ENCODE measurements at places on chromosomes 2 and 18.

- DNase-seq: no peak
Observed at GRCh38 chr18:48639772-48640432, 101.1 kb downstream of the CTIF start.

- DNase-seq: no peak
Observed at GRCh38 chr2:95261602-95262001, 12.6 kb upstream of the PROM2 start.

GRCh38 chr2:104863146-104863467 lies 9.2 kb downstream of the POU3F3 start:
- no peak for DNase-seq

DNA sequence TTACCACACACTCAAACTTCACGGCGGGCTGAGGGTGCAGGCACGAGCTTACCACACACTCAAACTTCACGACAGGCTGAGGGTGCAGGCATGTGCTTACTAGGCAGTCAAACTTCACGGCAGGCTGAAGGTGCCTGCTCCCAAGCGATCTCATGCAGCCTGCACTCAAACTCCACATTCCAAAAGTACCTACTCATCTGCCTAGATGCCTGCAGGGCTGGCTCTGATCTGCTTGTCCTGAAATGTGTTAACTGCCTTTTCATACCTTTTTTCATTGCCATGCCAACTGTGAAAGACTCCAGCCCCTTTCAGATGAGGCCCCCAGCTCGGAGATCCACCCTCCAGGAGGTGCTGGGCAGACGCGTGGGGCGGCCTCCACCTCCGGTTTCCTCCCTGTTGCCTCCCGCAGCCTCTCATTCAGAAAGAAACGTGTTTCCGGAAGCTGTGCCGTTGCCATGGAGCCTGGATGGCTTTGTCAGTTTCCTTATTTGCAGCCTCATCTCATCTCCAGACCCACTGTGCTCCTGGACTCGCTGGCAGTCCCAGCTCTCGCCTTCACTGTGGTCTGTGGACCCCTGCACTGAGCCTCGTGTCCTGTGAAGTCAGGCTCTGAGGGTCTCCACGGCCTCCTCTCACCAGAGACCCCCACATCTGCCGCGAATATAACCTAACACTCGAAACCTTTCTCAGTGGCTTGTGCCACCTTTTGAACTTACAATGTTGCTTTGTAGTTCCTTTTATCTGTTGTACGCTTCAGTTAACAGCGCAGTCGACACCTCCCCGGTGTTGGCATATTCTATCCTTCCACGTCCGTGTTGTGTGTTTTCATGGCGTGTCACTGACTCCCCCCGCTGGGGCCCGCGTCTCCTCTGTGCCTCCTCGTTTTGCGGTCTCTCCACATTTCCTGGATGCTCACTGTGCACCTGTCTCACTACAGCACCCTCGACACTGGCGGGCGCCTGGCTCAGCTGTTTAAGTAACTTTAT lies 106.1 kb upstream of the ALKAL2 start:
- no peak for DNase-seq

DNA sequence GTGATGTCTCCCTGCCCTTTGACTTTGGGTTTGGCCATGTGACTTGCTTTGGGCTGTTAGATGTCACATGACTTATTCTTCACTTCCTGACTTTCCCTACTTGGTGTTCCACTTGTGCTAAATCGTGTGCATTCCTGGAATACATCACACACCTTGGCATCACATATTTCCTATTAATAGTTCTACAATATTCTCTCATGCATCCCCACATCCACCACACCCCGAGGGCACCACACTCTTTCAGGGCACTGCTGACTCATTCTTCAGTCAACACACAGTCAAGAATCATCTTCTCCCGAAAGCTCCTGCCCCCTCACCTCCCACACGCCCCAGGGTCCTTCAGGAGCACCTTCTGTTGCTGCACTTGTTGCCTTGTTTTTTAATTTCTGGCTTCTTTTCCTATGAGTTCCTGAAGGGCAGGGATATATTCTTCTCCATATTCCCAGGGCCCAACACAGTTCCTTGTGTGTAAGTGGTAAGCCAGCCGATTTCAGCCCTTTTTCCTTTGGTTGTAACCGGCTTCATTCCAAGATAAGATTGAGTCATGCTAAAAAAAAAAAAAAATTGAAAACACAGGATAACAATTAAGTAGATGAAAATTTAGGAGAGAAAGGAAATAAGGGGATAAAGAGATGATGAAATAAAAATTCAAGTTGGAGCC lies 341.4 kb downstream of the SLC4A3 start:
- peak; percentile 63 for DNase-seq

DNA sequence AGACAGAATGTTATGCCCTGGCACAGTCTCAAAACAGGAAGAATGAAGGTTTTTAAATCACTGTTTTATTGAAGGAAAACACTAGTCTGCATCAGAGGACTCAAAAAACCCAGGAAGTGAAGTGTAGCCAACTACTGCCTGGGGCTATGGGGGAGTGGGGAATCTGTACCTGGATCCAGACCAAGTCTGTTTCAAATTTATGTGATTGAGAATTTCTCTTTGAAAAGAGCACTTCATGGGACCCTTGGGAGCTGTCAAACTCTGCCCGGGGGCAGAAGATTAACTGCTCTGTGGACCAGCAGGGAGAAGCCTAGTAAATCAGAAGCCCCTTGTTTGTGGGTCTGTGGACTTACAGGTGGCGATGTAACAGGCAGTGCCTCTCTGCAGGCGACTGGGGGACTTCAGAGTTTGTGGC lies 45.3 kb upstream of the TANC1 start:
- DNase-seq: no peak

- peak; percentile 34 for DNase-seq
Observed at GRCh38 chr2:209721497-209721896, 50.1 kb upstream of the UNC80 start.

DNA sequence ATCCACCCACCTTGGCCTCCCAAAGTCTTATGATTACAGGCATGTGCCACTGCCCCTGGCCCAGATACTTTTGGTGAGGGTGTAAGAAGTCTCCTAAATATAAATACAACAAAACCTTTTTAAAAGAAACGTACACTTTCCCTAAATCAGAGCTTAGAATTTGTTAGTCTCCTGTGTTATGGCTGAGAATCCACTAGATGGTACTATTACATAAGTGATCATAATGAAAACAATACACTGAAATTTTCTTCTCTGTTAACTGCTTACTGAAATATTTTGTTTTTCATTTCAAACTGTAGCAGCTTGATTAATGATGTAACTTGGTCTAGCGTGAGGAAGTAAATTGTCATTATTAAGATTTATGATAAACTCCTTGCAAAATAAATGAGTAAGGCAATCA lies 74.8 kb upstream of the FAM98A start:
- peak; percentile 31 for DNase-seq

- no peak for DNase-seq
Observed at GRCh38 chr2:28163028-28163427, 229.6 kb upstream of the FOSL2 start.

DNA sequence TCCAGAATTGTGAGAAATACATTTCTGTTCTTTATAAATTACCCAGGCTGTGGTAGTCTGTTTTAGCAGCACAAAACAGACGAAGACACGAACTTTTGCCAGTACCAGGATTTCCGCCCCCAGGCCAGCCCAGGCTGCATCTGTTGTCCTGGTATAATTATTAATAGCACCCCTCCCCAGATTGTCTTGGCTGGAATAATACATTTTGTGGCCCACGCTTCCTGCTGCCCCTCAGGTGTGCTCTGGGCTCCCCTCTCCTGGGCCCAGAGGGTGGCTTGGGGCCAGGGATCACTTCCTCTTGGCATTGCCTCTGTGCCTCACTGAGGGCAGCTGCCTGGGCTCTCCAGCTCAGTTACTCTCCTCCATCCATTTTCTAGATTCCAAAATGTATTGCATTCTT lies 102.1 kb upstream of the HS6ST1 start:
- DNase-seq: no peak

GRCh38 chr2:177242121-177242987 lies 22.2 kb downstream of the NFE2L2 start:
- DNase-seq: peak; percentile 91

DNA sequence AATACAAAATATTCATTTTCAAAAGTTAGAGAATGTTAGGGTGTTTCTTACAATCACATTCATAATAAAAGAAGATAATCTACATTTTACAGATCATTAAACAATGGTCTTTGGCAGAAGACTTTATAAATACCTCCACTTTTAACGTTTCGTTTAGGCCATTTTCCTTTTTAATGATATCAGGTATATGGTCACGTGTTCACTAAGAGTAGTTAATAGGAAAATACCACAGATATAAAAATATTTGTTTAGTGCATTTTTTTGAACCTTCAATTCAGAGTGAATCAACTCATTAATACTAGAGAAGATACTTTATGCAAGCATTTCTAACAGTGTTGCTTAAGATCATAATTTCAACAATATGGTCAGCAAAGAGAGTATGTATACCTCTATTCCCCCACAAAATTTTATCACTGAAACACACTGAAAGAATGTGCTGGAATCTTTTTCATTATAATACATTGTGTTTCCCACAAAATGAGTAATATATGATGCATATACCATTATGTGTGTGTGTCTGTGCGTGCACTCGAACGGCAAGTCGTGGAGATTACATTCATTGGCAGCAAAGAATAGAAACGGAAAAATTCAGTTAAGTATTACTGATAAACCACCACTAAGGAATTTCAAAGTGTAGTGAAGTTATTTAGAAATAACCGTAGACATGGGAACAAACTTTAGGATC lies 319.9 kb upstream of the THUMPD2 start:
- DNase-seq: peak; percentile 81

DNA sequence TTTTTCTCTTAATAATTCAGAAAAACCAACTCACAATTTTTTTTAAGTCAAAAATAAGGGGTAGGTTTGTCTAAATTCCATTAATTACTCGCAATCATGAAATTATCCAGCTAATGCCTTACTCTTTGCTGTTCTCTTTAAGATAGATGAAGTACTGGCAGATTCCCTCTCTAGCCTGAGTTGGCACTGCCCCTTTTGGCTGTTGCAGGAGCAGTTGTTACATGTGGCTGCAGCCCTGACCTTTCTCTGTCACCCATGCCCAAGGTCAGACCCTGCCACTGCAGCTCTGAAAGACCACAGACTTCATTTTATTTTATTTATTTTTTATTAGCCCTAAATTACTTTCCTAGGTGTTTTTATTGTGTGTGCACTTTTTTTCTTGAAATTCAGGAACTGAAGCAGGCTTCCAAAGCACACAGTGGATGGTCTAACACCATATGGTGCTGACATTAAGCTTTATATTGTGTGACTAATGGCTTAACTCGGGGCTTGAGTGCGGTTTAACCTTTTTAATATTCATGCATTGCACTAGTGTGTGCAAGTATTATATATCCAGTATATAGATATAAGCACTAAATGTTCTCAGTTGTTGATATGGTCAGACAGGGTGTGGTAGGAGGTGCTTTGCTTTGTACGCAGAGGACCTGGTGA lies 313.0 kb downstream of the CDH2 start:
- DNase-seq: no peak

DNA sequence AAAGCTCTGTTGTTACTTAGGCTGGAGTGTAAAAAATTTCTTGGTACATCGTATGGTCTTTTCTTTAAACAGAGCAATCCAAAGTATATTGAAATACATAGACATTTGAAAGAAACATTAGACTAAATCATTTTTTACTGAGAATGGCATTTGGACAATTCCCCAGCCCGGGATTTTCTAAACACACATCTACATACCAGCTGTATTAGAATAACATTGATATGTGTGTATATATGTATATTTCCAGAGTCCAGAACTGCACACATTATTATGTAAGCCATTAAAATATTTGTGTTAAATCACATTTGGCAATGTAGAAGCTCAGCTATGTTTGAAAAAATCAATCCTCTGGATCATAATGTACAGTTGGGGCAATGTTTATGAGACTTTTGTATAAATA lies 1853.6 kb upstream of the LRRTM1 start:
- DNase-seq: no peak

- DNase-seq: no peak
Observed at GRCh38 chr2:134258684-134259388, 5.0 kb downstream of the MGAT5 start.

GRCh38 chr2:2739231-2739795 lies 408.2 kb upstream of the MYT1L start:
- DNase-seq: no peak

GRCh38 chr18:7566567-7567473 lies at the start of gene PTPRM:
TSS of gene PTPRM (plus strand) at chr18:7567316. CDS start at chr18:7567819, 503 bp downstream.
- DNase-seq: peak; percentile 71

DNA sequence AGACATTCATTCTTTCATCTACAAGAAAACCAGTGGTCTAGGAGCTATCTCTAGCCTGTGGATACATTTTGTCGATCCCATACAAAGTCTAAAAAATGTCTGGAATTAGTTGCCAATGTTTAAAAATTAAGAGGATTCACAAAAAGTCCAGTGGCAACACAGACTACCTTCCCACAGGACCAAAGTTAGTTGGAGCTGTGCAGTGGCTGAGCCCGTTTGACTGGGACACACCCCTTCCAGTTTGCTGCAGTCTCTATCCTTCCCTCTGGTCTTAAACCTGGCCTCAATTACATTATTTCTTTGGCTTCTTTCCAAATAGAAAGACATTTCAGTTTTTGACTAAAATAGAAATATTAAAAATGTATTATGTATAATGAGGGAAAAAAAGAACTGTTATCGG lies 18.6 kb downstream of the SLC16A14 start:
- no peak for DNase-seq

- DNase-seq: peak; percentile 10
Observed at GRCh38 chr2:53568469-53568868, 199.1 kb upstream of the CHAC2 start.

DNA sequence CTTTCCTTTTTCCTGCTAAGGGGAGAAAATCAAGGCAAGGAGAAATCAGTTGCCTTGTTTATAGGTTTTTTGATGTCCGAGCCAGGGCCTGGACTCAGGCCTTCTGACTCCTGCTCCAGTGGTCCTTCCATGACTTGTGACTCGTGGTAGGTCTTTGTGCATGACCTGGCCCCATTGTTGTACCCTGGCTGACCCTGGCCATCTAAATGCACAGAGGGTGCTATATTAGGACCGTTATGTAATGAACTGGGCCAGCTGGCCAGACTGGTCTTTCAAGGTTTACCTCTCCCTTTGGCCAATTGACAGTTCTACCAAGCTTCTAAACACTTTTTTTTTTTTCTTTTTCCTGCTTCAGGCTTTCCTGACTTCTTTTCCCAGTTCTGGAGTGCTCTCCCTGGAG lies 81.1 kb downstream of the SETBP1 start:
- DNase-seq: no peak

GRCh38 chr2:215746887-215747615 lies 266.3 kb downstream of the MREG start:
- DNase-seq: peak; percentile 75

GRCh38 chr2:85601771-85602475 lies 575 bp downstream of the TMEM150A start:
- DNase-seq: no peak

GRCh38 chr18:25313268-25313667 lies 38.7 kb downstream of the ZNF521 start:
- DNase-seq: no peak

- DNase-seq: no peak
Observed at GRCh38 chr18:61331051-61331450, 2.2 kb upstream of the CDH20 start.
